ENCODE measurements at places on chromosomes 11 and 22.
A peak's percentile ranks its signal among the peaks of the same experiment; 100 is the strongest.

DNA sequence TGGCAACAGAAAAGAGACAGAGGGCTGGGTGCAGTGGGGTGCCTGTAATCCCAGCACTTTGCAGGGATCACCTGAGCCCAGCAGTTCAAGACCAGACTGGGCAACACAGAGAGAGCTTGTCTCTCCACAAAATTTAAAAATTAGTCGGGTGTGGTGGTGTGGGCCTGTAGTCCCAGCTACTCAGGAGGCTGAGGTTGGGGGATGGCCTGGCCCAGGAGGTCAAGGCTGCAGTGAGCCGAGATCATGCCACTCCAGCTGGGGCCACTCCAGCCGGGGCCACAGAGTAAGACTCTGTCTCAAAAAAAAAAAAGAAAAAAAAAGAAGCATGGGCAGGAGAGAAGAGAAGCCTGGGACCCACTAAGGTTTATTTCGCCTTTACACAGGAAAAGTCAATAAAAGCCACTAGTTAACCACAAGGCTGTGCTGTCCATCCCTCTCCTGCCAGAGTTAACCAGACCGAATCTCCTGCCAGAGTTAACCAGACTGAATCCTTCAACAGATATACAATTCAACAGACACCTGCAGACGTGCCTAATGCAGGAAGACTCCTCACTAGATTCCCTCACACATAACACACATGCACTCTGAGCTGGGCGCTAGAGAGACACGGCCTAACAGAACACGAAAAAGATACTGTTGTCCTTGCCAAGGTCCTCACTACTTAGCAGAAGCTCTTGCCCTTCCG is 29.8 kb downstream of the MICAL3 start:
- no peak for DNase-seq

DNA sequence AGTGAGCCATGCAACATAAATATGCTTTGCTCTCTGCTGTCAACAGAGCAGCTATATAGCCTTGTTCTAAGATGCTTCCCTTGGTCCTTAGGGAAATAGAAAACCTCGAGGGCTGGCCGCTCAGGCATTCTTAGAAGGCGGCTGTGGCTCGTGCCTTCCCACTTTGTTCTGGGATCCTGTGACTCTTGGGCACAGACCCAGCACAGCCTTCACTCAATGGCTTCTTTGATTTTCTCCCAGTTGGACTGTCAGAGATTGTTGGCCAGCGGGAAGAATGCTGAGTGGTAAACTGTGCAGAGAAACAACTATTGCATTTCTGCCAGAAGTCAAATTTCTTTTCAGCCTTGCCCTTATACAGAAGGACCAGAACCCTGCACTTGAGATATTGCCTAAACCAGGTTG is 9.5 kb upstream of the MICAL2 start:
- no peak for DNase-seq

DNA sequence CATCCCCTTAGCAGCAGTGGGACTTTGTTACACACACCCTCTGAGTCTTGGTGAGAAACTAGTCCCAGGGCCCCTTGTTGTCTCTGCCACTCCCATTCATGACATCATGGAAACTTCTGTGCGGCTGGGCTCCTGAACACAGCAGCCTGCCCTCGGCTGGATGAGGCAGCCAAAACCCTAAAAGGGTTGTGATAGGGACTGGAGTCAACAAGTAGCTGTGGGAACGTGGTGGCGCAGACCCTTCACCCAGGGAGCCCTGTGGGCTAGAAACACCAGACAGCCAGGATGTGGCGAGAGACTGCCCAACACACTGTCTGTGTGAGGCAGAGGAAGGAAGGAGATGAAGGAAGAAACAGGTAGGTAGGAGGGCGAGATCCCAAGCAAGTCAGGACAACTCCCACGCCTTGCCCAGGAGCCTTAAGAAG is 3.9 kb downstream of the CD3D start:
- peak; percentile 82 for DNase-seq

- no peak for DNase-seq
These were observed at the start of gene MAPK12 for GRCh38 chr22:50261615-50262459. Gene MAPK12 (minus strand): TSS chr22:50261683. CDS start chr22:50261509, 174 bp downstream.

GRCh38 chr22:36881504-36882245 is 20.9 kb downstream of the NCF4 start:
- no peak for DNase-seq

GRCh38 chr11:103582351-103582909 is 454.0 kb upstream of the DDI1 start:
- DNase-seq, result no peak

DNA sequence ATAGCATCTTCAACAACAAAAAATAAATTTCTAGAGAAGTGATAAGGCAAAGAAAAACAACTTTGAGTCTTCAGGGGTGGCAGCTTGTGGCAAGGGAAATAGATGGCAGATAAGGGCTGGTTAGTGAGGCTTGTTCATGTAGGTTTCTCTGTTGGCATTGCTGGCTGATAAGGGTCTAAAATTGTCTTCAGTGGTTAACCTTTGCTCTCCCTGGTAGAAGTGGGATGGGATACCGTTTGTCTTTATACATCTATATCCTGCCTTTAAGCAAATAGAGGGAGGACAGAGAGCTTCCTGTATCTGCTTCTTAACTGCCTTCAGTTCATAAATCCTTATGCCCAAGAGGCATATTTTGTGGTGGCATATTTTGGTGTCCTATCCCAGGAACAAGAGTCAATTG is 57.1 kb downstream of the TRAF6 start:
- DNase-seq, result no peak

- DNase-seq, result no peak
These were observed 66.4 kb downstream of the ADAMTS15 start for GRCh38 chr11:130514851-130515250.

- DNase-seq, result no peak
These were observed 9.4 kb downstream of the HIPK3 start for GRCh38 chr11:33266393-33267215.

- DNase-seq, result no peak
These were observed 144.5 kb downstream of the DBX1 start for GRCh38 chr11:20015529-20016427.

DNA sequence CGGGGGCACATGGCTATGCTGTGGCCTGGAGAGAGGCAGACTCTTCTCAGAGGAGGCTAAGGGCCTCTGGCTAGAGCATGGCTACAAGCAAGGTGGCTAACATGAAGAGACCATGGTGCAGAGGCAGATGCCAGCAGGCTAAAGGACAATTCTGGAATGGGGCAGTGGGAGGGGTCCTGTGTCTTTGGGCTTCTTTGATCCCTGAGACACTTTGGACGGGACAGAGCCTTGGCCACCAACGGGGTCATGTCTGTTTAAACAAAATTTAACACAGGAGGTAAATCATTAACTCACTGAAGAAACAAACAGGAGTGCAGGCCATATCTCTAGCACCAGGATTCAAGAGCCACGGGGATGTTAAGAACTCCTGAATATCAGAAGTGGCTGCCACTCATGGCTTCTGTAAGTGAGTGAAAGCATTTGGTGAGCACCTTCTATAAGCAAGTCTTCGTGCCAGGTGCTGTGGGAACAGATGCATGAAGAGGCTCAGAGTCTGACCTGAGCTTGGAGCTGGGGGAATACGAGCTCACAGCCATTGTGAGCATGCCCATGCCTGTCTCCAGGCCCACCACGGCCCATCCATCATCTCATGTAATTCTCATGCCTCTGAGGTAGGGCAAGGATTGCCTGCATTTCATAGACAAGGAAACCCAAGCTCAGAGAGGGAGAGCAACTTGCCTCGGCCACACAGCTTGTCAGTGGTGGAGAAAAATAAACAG is 18.3 kb upstream of the ZNRF3 start:
- DNase-seq, result no peak

GRCh38 chr11:95764267-95764898 is 25.2 kb downstream of the FAM76B start:
- no peak for DNase-seq

GRCh38 chr11:105693075-105693759 is 83.3 kb downstream of the GRIA4 start:
- DNase-seq, result no peak

- no peak for DNase-seq
These were observed 36.1 kb upstream of the SMCO4 start for GRCh38 chr11:93579187-93579751.

- no peak for DNase-seq
These were observed 485.2 kb downstream of the LRRC4C start for GRCh38 chr11:40974186-40974795.

GRCh38 chr11:28338371-28338770 is 230.2 kb downstream of the METTL15 start:
- no peak for DNase-seq

DNA sequence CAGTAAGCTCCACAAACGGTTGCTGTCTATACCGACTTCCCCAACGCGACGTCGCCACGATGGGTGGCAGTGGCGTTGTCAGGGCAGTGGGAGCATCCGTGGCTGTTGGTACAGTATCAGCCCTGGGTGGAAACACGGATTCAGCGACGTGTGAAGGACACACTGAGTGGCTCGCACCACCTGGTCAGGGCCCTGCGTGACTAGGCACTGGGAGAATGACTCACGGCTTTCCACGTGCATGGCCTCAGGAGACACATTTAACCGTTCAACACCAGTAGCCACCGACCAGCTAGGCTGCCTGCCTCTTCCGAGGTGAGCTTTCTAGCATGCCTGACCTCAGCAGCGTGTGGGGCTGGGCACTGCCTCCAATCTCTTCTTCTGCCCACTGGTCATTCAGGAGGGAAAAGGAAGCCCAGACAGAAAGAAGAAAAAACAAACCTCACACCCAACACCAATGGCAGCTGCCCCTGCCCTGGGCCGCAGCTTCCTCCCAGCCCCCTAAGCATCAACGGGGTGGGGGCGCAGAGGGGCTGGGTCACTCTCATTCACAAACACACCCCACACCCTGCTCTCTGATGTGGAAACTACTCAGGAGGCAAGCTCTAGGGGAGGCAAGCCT is 59.0 kb downstream of the MYH9 start:
- no peak for DNase-seq

GRCh38 chr11:26188554-26188953 is 143.4 kb upstream of the ANO3 start:
- no peak for DNase-seq

GRCh38 chr11:14258221-14258935 is 100.6 kb downstream of the RRAS2 start:
- DNase-seq, result no peak

DNA sequence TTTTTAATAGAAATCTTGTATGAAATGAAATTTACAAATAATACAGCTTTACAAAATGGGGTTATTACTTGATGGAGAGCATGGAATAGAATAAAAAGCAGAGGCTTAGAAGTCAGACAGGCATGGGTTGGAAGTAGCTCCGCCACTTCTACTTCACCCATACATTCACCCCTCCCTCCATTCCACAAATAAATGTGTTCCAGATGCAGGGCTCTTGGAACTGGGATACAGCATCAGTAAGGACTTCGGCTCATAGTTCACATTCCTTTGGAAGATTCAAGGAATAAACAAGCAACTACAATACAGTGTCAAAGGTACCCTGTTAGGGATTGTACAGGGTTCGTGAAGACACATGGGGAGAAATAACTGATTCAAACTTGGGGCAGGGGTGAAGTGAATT is 156.8 kb downstream of the WNT11 start:
- DNase-seq, result no peak

DNA sequence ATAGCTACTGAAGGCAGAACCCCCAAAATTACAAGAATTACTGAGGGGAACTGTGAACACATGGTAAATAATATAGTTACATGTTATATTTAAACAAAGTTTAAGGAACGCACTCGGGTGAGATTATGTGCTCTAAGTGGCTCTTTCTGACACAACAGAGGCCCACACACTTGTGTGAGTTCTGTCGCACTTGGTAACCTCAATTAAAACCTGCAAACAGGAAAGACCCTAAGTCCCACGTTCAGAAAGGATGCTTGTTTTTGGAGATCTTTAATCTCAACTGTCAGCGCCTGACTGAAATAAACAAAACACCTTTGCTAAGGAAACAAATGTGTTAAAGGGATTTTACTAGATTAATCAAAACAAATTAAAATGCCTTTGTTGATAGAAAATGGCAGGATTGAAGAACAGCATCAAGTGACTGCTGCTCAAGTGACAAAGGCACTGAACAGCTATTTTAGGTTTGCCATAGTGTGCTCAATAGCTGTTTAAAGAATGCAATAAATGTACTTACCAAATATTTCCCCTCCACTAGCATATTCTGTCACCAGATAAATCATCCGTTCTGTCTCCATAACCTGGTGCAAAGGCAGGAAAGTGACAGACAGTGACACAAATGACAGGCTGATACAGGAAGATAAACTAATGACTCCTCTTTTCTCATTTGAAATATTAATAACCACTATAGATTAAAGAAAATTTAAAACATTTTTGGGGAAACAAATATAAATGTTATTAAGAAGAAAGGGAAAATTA is 116.3 kb upstream of the APOA1 start:
- DNase-seq, result no peak

DNA sequence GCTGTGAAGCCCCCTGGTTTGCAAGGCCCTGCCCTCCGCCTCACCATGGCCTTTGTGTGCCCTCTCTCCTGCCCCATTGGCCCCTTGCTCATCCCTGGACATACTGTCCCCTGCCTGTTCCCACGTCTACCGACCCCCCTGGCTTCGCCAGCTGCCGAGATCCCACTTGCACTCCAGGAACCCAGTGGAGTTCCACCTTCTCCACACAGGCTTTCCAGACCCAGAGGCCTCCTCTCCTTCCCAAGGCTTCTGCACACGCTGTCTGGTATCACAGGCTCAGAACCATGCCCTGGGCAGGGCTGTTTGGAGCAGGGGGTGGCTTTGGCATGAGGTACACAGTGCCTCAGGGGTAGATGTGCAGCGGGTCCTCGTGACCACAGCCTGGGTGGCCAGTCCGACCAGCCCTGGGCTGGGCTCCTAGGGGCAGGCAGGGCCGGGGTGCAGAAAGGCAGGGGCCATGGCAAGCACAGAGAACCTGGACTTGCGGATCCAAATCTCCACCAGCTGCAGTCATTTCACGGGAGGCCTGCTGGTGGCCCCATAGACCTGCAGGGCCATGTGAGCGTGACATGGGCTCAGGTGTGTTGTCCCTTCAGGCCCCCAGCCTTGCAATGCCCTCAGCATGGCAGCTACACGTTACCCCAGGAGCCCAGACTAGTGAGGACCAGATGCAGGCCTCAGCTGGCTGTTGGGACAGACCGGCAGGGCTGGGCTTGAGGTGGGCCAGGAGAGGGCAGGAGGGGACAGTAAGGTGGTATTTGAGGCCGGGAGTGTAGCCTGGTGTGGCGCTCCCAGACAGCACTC is 9.5 kb downstream of the GRK2 start:
- no peak for DNase-seq

DNA sequence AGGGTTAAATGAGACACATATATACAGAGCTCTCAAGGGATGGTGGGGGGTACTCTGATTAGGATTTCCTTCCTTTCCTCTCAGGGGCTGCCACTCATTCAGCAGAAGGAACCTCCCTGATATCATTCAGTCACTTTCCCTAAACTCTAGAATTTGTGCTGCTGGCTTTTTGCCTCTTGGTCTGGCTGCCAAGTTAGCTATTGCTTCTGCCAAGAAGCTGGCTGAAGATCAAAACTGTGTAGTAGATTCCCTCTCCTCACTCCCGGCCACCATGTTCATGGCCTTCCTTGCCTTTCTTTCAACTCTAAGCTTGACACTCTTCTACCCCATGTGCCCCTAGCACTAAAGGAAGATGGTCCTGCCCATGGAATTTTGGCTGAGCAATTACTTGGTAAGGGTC is 18.7 kb downstream of the SLC6A5 start:
- no peak for DNase-seq

- DNase-seq, result no peak
These were observed 445.9 kb downstream of the BRD1 start for GRCh38 chr22:49381595-49382450.

- DNase-seq, result no peak
These were observed 58.9 kb downstream of the LINC01488 start for GRCh38 chr11:69540118-69541000.
